ENCODE measurements at places on chromosomes 13 and 19.

DNA sequence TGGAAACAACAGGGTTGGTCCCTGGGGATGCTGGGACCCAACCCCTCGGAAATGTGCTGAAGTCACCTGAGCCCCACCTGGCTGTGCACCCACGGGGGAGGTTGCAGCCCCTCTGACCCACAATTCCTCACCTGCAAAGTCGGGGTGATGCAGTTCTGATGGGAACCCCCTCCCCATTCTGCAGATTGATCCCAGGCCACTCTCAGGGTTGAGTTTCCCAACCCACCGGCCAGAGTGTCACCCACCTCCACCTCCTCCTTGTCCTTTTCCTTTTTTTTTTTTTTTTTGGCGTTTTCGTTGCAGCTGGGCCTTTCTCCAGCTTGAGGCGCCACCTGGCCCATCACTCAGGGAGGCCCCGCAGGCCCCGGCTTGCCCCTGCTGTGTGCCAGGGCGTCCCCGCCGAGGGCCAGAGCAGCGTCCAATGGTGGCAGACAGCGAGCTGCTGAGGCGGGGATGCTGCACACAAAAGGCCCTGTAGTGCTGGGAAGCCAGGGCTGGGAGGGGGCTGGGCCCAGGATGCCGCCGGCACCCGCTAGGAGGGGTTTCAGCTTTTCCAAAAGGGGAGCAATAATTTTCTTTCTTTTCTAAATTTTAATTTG, 4.6 kb downstream of the PIK3R2 start:
- DNase-seq = no peak

DNA sequence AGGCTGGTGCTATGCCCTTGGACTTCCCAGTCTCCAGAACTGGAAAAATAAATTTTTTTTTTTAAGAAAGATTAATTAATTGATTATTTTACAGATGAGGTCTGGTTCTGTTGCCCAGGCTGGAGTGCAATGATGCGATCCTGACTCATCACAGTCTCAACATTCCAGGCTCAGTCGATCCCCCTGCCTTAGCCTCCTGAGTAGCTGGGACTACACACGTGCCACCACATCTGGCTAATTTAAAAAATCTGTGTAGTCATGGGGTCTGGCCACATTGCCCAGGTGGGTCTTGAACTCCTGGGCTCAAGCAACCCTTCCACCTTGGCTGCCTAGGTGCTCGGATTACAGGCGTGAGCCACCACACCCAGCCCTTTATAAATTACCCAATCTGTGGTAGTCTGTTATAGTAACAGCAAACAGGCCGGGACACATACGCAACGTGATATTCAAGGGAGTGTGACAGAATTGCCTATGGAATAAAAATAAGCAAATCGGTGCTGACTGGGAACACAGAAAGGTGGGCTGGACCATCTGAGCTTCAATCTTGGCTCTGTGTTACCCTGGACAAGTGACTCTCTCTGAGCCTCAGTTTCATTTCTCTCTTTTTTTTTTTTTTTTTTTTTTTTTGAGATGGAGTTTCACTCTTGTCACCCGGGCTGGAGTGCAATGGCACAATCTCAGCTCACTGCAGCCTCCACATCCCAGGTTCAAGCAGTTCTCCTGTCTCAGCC, 42.8 kb downstream of the PIN1 start:
- DNase-seq = no peak

DNA sequence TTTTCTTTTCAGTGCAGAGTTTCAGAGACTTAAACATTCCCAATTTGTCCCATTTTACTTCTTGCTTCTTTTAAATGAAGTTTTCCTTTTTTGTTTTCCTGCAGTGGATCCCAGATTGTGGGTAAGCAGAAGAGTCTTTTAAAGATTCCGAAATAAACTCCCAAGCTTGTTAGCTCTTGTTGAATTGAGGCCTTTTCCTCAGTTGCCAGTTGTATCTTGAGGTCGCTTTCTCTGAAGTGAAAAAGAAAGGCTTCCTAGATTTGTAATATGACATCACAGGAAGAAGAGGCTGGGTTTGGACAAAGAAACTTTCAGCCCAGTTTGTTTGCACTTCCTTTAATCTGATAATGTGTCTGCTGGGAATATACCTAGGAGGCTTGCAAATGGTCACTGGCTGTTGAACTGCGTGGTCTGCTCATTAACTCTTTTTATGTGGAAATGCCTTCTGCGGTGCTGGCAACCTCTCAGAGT, at the start of gene LPAR6:
LPAR6 (minus strand) TSS at position 233 of the 471 bp plus-strand sequence. CDS start 690 bp downstream, outside the sequence.
- DNase-seq = no peak

DNA sequence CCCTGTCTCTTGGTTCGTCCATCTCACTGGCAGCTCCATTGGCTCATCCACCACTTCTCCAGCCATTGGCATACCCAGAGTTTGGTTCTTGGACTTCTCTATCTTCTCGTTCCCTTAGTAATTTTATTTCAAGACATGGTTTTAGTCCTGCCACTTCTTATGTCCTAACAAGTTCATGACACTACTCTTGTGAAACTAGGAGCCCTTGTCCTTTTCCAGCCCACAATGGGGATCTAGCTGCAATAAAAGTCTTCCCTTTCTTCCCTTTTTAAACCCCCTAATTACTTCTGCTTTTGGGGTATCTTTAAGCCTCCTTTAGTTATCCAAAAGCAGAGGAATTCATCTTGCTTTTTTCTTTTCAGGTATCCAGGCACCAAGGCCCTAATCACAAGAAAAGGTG, 2.9 kb upstream of the RCBTB2 start:
- no peak for DNase-seq

GRCh38 chr19:530134-531008, 1.2 kb upstream of the CDC34 start:
- no peak for DNase-seq

Data from activated T-helper 1 cell treated with Interleukin-2 at 50 U/mL for 16 hours (primary cell).